ENCODE measurements at places on chromosomes 6 and 20.

DNA sequence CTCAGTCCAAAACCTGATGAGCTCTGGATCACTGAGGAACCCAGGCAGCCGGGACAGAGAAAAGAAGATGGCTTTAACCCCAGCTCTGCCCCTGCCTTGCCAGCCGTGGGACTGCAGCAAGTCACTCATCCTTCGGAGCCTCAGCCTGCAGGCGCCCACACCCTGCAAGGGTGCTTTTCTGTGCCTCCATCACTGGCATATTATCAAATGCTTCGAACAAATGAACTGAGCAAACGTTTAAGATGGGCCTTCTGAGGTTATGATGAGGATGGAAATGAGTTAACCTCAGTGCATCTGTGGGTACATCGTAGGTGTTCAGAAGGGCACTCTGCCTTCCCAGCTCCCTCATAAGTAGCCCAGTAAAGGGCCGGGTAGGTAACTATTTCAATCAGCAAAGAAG is 79.0 kb downstream of the NFATC2 start:
- no peak for DNase-seq

- DNase-seq: peak; percentile 57
These were observed 55.7 kb upstream of the PRND start for GRCh38 chr20:4666001-4666479.

- no peak for DNase-seq
These were observed 781.4 kb downstream of the QKI start for GRCh38 chr6:164195942-164196281.

- peak; percentile 86 for DNase-seq
These were observed at the start of gene CD83 for GRCh38 chr6:14117158-14118090. Gene CD83, plus strand, starts transcription at chr6:14117772. Its CDS starts 40 bp downstream, at chr6:14117812.

DNA sequence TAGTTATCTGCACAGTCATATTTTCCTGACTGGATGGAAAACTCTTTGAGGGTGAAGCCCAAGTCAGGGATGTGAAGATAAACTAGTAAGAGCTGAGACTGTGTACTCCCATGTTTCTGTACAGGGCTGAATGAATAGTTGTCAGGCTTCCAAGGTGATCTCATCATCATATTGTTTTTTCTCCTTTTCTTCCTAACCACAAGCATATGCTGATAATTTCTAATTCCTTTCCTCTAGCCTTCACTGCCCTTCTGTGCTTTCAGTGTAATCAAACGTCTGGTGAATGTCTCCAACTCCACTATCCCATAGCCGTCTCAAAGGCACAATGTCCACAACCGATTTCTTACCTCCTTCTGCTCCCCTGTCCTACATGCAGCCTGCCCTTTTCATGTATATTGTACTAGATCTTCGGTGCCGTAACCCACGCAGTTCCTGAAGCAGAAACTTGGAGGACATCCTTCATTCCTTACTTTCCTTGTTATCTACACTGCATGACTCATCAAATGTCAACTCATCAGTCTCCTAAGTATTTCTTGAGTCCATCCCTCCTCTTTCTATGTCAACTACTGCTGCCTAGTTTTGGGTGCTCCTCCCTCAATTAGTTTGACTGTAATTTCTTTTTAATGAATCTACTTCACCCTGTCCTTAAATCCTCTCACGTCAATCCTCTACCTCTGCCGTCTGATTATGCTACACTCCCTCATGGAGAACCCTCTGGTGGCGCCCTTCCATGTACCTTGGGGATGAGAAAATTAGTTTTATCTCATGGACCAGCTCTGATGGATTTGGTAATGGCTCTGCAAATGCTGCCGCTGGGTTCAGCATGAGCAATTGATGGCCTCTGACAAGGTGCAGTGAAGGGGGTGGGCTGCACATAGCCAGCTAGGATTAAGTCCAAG is 21.9 kb downstream of the NCOA7 start:
- DNase-seq: no peak

DNA sequence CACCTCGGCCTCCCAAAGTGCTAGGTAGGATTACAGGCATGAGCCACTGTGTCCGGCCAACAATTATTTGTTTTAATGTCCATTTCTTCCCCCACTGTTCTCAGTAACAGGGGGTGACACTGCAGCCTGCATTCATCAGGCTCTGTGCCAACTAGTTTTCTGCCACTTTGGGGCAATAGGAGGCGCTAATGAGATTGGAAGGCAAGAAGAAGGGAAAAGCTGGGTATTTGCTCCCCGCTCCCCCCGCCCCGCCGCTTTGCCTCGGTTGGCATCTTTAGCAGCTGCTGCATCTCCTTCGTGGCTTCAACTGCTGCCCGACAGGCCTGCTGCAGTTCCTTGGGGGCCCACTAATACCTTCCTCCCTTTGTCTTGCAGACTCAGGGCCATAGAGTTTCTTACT is 35.0 kb upstream of the MDGA1 start:
- no peak for DNase-seq

- no peak for DNase-seq
These were observed 122.1 kb downstream of the HIVEP2 start for GRCh38 chr6:142822842-142823241.

DNA sequence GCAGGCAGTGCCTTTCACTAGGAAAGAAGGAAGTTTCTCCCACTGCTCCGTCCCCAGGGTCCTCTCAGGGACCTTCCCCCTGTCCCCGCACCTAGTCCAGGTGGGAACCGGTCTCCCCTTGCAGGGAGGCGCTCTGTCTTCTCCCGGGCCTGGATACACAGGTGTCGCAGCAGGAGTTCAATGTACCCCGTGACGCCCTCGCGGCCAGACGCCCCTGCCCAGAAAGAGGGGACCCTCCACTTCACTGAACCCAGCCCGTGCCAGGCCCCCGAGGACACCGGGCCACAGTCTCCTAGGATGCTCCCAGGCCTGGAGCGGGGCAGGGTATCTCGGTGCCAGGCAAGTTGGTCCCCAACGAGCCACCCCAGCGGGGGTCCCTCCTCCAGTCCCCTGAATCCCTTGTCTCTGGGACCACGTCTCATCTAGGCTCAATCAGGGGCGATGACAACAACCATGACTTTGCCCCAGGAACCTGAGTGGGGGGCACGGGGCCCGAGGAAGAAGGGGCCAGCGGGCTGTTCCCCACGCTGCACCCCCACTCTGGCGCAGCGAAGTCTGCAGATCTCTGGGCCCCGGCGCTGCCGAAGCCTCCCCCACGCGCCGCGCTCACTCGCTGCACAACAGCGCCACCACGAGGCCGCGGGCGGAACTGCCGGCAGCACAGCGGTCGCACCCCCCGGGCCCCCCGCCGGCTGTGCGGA is 103.0 kb downstream of the EDN3 start:
- DNase-seq: peak; percentile 80

DNA sequence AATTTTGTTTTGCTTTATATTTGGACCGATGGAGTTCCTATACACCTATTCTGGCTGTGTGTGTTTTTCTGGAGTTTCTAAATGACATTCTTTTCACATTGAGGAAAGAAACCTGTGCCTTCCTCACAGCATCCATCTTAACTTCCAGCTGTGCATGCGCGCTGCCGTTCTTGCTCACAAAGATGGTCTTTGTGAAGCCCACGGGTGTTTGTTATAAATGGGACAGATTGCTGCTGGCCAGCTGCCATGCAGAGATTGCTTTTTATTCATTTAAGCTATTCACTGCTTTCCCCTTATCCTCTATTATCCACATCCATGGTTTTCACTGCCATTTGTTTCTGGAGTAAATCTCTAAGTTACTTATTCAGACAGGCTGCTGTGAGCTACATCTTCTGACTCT is 54.2 kb downstream of the SYNDIG1 start:
- DNase-seq: no peak

- no peak for DNase-seq
These were observed 177.9 kb upstream of the ZNF184 start for GRCh38 chr6:27650620-27651370.

DNA sequence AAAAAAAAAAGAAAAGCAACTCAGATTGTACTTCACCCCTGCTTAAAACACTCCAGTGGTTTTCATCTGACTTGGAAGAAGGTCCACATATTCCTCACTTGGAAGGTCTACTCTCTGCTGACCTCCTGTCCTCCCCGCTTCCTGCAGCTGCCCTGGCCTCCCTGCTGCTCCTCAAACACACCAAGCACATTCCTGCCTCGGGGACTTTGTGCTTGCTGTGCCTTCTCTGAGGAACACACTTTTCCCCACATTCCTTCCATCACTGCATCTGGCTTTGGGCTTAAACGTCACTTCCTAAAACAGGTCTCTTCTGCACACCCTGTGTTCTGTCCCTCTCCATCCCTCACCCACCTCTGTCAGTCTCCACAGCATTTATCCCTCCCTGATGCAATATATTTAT is 4.9 kb upstream of the PDYN start:
- no peak for DNase-seq

DNA sequence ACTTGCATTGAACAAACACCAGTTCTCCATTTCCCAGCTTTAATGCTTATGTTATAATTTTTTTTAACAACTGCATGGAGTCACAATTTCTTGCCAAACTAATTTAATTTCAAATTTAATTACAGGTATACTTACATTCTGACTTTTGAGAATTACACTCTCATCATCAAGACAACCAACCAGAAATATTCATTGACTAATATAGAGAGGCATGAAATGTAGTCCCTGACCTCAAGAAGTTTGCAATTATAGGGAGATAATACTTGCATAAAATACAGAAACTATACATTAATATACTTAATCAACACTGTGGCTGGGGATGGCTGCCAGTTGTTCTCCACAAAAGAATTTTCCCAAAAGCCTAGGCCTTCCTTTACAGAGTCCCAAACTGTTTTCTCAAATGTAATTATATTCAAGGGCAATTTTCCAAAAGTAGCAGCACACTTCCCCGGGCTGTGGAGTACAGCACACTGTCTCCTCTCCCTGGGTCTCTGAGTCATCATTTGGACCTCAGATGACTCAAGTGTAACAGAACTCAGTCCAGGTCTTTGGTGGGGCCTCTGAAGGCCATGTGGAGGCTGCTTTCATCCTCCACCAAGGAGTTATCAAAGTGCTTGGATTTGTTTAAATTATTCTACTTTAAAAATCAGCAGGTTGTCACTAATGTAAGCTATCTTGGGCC is 114.1 kb downstream of the KIF16B start:
- no peak for DNase-seq

DNA sequence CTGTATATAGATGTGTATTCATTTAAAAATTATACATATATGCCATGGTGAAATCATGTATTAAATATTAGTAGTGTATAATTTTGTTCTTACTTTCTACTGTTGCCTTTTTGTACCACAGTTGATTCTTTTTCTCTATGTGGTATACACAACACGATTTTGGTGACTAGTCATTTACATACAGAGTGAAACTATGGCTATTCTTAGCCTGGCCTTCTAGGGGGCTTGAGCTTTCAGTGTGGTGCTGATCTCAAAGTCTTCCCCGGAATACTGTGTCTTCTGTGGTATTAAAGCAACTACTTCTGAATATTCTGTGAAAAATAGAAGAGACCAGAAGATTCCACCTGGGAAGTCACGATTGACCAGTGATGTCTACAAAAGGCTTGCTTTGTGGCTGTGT is 301.9 kb downstream of the UTRN start:
- no peak for DNase-seq

GRCh38 chr20:46774236-46774635 is 64.8 kb downstream of the SLC2A10 start:
- DNase-seq: no peak

DNA sequence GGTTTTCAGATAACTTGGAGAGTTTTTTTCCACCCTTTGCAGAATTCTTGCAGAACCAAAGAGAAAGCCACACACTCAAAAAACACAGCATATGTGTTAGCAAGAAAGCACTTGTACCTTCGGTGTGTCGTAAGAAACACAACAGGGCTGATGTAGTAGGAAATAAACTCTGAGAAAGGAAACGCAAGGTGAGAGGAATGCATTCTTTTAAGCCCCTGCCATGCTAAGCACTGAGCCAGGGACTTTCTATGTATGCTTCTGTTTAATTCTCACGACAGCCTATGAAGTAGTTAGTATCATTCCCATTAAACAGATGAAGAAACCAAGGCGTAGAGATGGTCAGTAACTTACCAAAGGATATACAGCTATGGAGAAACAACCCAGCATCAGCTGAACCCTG is 23.1 kb downstream of the NEDD9 start:
- DNase-seq: no peak

GRCh38 chr6:43916924-43917877 is 147.2 kb downstream of the VEGFA start:
- no peak for DNase-seq

DNA sequence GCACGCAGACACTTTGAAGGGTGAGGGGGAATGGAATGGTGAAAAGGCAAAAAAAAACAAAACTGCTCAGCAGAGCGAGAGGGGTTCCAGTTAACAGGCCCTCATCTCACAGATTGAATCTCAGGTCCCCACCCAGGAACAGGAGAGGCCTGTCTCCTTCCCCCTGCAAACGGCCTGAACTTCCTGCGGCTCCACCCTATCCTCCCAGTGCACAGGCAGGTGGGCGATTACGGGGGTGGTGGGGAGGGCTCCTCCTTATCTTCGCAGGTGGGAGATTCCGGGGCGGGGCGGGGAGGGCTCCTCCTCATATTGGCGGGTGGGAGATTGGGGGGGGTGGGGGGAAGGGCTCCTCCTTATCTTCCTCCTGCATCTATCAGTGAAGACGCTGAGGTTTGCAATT is 129.0 kb downstream of the SOX4 start:
- DNase-seq: no peak

DNA sequence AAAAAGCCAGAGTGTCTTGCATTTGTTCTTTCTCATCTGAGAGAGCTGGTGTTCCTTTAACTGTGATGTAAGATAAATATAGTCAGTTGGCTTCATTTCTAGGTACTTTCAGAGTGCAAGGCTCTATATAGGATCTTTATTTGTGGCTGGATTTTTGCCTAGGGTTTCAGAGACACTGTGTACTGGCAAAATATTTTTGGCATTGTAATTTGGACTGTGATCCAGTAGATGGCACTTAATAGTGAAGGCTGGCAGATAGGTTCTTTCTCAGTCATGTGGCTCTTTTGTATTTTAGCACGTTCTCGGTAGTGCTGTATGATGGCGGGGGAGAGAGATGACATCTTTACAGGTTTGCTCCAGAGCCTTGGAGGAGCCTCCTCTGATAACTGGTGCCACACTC is 26.8 kb upstream of the SLC35B3 start:
- no peak for DNase-seq

DNA sequence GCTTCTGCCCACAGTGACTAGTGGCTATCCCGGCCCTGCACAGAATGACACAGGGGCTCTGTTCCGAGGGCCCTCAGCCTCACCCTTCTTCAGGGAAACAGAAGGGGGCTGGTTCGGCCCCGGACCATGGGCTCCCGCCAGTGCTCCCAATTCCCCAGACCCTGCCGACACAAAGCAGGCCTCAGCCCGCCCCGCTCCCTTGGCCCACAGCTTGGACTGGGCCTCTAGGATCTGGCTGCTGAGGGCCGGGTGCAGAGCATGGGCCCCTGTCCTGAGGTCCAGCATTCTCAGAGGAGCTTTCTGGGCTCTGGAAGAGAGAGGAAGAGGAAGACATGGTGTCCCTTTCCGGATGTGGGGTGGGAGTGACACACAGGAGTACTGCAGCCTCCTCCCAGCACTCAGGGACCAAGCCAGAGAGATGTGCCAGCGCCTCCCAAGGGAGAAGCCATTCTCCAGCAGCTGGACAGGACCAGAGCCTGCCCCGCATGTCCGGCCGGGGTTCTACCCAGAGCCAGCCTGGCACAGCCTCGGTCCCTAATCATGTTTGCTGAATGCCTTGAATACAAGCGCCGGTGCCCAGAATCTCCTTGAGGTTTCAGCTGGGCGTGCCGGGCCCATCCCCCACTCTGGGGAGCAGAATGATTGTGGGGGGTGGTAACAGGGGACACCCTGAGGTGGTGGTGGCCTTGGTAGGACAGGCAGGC is 23.9 kb downstream of the C20orf203 start:
- no peak for DNase-seq

GRCh38 chr6:161586887-161587286 is 313.0 kb upstream of the AGPAT4 start:
- DNase-seq: no peak
